Activated CD4-positive, alpha-beta memory T cell treated with anti-CD3 and anti-CD28 coated beads, Interleukin-2, amount 10 ng/mL, durations not matched to agents 7 days and 5 days (primary cell): ENCODE measurements at places on chromosomes 1 and 21. TPM values are rescaled to one million over a fixed set of nuclear protein-coding genes. Genes with fewer than 3 reads are reported as not detected.

The RBP7 gene
- not detected for total RNA-seq

The KLF17 gene
- total RNA-seq, result not detected

The JAM2 gene
- total RNA-seq, result 0.33 TPM

The FAM72C gene
- 21.0 TPM for total RNA-seq

The CYB561D1 gene
- total RNA-seq, result 19.5 TPM

The DPH5 gene
- total RNA-seq, result 33.2 TPM

The TMIGD3 gene
- not detected for total RNA-seq

The TAF12 gene
- 34.0 TPM for total RNA-seq

The CELA3A gene
- not detected for total RNA-seq

The KCNE2 gene
- not detected for total RNA-seq

The OR2L3 gene
- total RNA-seq, result not detected

The CPLANE2 gene
- total RNA-seq, result 8.7 TPM

The MYBPH gene
- total RNA-seq, result not detected

The CRB1 gene
- not detected for total RNA-seq

The RGS13 gene
- total RNA-seq, result not detected

The SPRR2E gene
- not detected for total RNA-seq

The HSD11B1 gene
- 8.7 TPM for total RNA-seq

The WNT3A gene
- total RNA-seq, result not detected

The CYP4Z1 gene
- total RNA-seq, result not detected

The APCS gene
- not detected for total RNA-seq

The NPR1 gene
- not detected for total RNA-seq

The NFASC gene
- 0.40 TPM for total RNA-seq

The ANGPTL3 gene
- not detected for total RNA-seq

The FAM43B gene
- not detected for total RNA-seq

The TMEM269 gene
- total RNA-seq, result not detected

The TNFRSF25 gene
- total RNA-seq, result 82.9 TPM

The TBX19 gene
- total RNA-seq, result 2.4 TPM

The RPE65 gene
- not detected for total RNA-seq

The CYP4X1 gene
- not detected for total RNA-seq

The FAM167B gene
- total RNA-seq, result 0.78 TPM

The DCDC2B gene
- not detected for total RNA-seq

The CELA2B gene
- total RNA-seq, result not detected

The SYPL2 gene
- total RNA-seq, result not detected

The TRIM63 gene
- total RNA-seq, result 0.25 TPM

The DISP1 gene
- total RNA-seq, result 1.1 TPM

The SPATA46 gene
- not detected for total RNA-seq

The TACSTD2 gene
- total RNA-seq, result not detected

The HRNR gene
- not detected for total RNA-seq

The FAM72A gene
- total RNA-seq, result 34.1 TPM

The MRPL37 gene
- 91.9 TPM for total RNA-seq

The DHDDS gene
- total RNA-seq, result 52.3 TPM
